ENCODE measurements at places on chromosomes 3 and 15.

DNA sequence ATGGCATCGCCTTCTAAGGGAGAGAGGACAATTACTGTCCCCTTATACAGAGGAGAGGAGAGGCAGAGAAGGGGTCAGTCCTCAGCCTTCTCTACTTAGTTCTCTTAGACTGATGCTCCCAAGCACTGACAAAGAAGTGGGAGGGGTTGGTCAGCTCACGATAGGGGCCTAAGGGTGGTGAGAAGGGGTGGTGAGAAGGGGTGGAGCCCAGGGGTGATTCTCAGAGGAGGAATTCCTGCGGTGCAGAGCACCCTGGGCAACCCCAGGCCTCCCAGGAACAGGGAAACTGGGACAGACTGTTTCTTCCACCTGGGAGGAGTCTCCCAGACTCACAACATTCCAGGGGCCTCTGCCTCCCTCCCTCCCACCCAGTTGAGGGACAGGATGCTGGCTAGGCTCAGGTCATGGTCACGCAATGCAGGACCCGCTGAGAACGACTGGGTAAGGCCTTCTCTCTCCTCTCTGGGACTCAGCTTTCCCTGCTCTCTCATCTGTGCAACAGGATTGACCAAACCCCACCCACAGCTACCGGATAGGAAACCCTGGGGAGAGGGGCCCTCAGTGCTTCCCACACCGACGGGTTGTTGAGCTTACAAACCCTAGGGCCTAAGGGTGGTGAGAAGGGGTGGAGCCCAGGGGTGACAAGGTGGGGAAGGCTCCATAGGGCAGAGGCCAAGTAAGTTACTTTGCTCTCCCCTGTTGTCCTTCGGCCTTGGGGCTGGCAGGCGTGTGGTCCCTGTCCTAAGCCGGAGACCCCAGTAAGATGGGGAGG is 1.5 kb downstream of the TPRA1 start:
- no peak for DNase-seq

- no peak for DNase-seq
Measured at GRCh38 chr15:42528970-42529369, 19.6 kb downstream of the LRRC57 start.

GRCh38 chr3:48985831-48986376 is 4.1 kb upstream of the P4HTM start:
- no peak for DNase-seq

DNA sequence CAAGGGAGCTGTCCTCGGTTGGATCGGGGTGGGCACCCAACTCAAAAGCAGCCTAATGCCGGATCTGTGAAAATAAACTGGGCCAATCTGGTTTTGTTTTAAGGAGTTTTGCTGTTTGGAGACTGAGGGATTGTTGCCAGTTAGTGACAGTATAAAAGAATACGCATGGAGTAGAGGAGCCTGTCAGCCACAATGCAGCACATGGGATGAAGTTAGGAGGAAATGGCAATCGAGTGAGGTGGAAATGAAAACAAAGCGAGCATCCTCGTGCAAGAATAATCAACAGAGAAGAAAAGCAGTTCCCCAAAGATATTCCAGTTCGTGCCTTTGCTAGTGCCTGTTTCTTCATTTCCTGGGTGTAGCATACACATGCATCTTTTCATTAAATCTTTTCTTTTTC is 108.4 kb upstream of the RORA start:
- no peak for DNase-seq

DNA sequence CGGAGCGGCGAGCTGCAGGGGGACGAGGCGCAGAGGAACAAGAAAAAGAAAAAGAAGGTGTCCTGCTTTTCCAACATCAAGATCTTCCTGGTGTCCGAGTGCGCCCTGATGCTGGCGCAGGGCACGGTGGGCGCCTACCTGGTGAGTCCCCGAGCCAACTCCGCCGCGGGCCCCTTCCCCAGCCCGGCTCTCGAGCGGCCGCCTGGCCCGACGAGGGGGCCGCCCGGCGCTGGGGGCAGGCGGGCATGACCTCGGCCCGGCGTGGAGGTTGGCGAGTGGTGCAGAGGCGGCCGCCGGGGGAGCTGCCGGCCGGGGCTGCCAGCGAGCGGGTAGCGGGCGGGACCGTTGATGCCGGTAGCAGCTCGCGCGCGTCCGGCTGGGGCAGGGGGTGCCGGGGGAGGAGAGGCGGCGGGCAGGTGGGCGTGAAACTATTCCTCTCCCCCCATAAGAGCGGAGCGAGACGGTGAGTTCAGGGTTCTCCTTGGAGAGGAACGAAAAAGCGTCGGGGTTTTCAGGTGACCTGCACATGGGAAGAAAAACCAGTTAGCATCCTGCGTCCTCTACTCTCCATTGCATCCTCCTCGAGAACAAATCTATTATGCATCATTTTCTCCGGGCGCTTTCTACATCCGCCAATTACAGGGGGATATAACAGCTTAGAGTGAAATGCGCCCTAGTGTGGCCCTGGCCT is 585 bp downstream of the SLCO3A1 start:
- no peak for DNase-seq

- no peak for DNase-seq
Measured at GRCh38 chr3:65850261-65850660, 188.5 kb downstream of the MAGI1 start.

DNA sequence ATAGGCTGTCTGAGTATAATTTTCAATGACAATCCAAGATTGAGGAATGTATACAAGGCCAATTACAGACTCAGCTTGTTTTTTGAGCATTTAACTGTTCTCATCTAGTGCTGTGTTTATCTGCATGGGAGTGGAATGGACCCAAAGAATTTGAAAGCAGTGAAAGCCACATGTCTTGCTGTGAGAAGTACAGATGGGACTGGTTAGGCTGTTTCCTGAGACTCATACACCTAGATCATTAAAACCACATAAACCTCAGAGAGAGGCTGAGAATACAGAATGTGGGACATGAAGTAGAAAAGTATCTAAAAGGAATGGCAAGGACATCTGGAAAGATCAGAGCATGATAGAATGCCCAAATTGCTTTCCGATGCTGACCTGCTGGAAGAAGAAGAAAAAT is 224.6 kb downstream of the NLGN1 start:
- DNase-seq, result no peak

- no peak for DNase-seq
Measured at GRCh38 chr3:38190481-38190881, 25.1 kb downstream of the OXSR1 start.

DNA sequence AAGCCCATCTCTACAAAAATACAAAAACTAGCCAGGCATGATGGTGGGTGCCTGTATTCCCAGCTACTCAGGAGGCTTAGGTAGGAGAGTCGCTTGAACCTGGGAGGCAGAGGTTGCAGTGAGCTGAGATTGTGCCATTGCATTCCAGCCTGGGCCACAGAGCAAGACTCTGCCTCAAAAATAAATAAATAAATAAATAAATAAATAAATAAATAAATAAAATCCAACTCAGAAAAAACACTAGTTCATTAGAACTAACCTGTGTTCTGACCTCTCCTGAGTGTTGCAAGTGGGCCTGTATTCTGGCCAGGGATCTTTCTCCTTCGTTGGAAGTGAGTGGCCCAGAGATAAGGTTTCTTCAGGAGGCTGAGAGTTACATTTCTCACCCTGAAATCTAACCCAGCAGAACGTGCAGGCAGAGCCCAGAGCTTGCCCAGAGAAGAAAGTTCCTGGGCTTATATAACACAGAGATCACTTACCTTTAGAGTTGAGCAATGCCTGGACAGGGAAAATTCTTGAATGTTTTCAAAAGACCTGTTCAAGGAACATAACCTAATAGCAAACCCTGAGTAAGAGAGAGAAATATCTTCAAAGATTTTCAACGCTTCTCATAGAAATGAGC is 583.9 kb downstream of the MCTP2 start:
- DNase-seq, result no peak

DNA sequence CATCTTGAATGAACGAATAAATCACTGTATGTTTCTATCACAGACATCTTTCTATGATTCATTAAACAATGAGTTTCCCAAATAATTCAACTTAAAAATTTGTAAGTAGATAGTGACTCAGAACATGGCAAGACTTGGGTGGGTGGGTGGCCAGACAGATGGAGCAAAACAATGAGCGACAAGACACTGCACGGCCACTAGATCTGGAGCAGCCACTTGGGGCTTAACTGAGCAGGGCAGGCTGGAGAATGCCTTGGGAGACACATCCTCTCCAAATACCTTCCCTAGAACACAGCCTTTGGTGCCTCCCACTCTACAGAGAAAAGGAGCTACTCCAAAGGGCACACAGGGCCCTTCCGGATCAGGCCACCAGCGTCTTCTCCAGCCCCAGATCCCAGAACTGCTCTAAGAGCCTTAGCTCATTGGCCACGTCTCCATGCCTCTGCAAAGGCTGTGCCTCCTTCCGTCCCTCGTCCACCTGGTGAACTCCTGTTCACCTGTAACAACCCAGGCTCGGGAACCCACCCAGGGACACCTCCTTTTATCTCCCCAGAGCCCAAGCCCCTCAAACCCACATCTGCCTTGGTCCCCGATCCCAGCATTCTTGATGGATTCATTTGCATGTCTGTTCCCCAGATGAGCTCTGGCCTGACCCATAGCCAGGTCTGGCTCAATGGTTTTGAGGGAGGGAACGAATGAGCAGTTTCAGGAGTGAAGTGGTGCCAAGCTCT is 134.9 kb upstream of the IQSEC1 start:
- DNase-seq, result no peak

DNA sequence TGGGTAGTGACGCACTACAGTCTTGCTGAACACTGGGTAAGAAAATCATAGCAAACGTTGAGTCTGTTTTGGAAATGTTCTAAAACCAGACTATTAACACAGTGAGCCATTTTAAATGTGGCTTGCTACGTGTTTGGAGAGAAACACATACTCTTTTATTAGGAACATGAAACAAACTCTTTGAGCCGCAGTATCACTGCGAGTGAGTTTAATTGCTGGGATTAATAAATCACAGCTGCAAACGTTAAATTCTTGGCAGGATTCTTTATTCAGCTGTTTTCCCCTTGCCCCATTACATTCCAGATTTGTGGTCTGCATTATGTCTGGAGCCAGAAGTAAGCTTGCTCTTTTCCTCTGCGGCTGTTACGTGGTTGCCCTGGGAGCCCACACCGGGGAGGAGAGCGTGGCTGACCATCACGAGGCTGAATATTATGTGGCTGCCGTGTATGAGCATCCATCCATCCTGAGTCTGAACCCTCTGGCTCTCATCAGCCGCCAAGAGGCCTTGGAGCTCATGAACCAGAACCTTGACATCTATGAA is 33.6 kb downstream of the BTD start:
- no peak for DNase-seq

- DNase-seq, result no peak
Measured at GRCh38 chr15:31303726-31304648, 22.6 kb upstream of the KLF13 start.

DNA sequence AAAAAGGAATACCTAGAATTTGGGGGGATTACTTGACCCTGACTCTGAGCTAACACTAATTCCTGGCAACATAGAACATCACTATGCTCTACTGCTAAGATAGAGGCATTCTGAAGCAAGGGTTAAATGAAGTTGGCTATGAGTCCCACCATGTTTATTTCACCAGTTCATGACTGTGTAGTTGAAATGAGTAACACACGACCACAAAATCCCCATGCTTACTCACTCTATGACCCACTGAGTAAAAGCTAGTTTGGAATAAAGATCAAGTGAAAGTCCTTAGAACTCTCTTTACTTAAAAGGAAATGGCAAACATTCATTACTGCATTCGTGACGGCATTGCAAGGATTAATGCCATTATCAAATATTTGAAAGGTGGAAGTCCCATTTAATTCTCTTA is 47.4 kb downstream of the MRPL46 start:
- no peak for DNase-seq

GRCh38 chr3:38653685-38654537 is 4.4 kb upstream of the SCN5A start:
- DNase-seq, result no peak

- no peak for DNase-seq
Measured at GRCh38 chr3:43246976-43247375, 39.4 kb upstream of the SNRK start.

GRCh38 chr3:180408654-180409053 is 193.3 kb upstream of the TTC14 start:
- DNase-seq, result no peak

- no peak for DNase-seq
Measured at GRCh38 chr3:138173769-138174420, 826 bp downstream of the DBR1 start.

- no peak for DNase-seq
Measured at GRCh38 chr3:149688122-149688757, 30.4 kb upstream of the WWTR1 start.

GRCh38 chr15:25342629-25343028 is 96.2 kb downstream of the UBE3A start:
- no peak for DNase-seq

GRCh38 chr15:71121442-71121841 is 6.2 kb downstream of the THSD4 start:
- no peak for DNase-seq

GRCh38 chr3:155641956-155642355 is 102.9 kb downstream of the PLCH1 start:
- no peak for DNase-seq

DNA sequence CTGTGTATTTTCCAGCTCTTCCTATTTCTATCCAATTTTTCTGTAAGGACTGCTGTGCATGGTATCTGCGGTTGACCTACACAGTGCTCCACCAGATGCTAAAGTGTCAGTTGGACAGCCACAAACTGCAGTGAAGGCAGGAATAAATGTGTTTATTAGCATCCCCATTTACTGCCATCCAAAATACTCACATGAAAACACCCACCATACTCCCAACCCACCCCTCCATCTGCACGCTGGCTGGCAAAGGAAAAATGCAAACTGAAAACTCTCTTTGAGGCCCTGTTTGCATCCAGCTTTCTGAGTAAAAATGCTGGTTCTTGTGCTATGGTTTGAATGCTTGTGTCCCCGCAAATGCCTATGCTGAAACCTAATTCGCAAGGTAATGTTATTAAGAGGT is 515.5 kb downstream of the ZNF385D start:
- no peak for DNase-seq

GRCh38 chr15:91047545-91048199 is 25.3 kb upstream of the VPS33B start:
- no peak for DNase-seq

DNA sequence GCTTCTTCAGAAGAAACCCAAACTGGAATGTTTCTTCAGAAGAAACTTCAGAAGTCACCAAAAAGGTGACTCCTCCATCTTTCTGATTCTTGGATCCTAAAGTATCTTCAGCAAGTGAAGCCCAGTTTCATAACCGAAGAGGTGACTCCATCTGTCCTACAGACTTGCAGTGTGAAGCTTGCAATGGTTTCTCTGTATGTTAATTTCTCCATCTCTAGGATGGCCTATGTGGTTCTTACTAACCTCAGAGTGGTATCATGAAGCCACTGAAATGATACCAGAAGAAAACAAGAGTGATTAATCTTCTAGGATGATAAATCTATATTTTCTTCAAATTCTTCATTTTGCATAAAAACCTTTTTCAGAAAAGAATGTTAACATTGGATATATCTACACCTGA is 495 bp upstream of the AQP9 start:
- no peak for DNase-seq

DNA sequence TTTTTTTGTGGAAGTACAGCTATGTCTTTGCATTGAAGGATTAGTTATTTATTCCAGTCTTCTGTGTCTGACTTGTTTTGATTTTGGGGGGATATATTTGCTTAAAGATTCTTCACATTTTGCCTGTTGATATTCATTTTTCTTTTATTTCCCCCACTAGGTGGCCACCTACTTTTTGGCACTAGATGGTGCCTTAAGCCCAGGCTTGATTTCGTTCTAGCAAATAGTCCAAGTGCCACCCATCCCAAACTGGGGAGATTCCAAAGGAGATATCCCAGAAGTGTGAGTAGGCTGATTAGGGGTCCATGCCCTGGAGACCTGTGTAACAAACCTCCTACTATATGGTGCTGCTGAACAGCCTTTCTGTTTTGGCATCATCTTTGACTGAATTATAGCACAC is 80.0 kb upstream of the SPATA16 start:
- DNase-seq, result no peak

- no peak for DNase-seq
Measured at GRCh38 chr15:85694091-85694490, 100.6 kb downstream of the KLHL25 start.
